Neural progenitor cell (in vitro differentiated cells): ENCODE measurements at places on chromosomes 4 and X.
A peak's percentile ranks its signal among the peaks of the same experiment; 100 is the strongest.

DNA sequence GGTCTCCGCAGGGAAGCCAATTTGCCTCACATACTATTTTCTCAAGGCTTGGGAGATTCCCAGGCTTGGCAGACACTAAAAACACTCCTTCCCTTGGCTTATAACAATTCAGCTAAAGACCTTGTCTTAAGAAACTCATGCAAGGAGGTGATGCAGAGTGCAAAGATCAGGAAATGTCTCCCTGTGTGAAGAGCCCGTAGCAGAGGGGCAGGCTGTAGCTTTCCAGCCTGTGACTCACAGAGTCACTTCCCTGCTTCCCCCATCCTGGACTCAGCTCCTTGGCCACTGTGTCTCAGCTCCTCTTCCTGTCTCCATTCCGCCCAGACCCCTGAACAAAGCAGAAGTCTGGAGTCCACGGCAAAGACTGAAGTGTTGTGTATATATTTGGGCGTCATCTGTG lies 56.1 kb downstream of the KDR start:
- DNase-seq = no peak

DNA sequence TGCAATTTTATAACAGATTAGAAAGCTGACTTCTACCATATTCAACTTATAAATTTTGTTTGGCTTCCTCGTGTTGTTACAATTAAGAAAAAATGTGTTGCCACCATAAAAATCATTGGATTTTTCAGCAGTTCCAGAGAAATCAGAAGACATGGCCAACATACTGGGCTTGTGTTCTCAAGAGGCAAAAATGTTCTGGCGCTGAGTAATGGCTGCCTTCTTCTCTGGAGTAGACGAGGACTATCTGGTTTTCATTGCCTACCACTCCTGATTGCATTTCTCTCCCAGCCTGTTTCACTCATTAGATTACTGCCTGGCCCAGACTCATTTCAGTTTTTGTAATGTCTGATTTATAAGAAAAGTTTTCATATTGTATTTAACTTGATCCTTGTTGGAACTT lies 122.3 kb downstream of the ARHGAP10 start:
- DNase-seq = no peak

DNA sequence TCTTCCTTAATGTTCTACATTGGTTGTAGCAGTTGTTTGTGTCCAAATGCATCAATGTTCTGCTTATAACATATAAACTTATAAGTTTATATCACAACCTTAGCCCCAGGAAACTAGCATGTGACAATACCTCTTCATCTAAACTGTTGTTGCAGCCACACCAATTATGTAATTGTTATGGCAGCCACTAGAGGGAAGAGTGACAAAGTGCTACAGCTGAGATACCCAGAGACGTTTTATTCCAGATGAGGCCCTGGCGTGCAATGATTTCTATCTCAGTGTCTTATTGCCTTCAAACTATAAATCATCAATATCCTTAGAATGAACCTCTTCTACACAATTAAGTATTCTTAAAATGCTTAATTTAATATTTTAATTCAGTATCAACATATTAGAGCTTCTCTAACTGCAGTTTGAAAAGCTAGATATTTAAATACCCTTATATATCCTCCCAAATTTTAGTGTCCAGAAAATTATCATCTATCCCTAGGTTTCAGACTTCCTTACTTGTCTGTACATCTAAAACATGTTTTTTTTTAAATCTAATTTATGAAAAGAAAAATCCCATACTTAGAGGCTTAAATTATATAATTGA lies 171.6 kb downstream of the PCDH10 start:
- DNase-seq = peak; percentile 62

DNA sequence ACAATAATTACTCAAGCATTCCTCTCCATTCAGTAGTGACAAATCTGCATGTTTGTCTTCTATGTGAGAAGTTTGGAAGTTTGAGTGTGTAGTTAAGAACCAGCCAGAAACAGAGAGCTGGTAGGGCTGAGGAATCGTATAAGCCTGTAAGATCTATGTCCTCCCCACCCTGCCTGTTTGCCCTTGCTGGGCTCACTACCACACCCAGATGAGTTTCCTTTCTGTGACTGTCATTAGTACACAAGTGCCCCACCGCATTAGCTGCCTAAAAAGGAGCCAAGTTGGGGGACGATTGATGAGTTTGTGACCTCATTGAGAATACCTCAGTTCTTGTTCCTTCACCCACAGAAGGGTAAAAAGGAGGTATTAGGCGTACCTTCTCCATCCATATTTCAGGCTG lies 28.3 kb downstream of the DOCK11 start:
- no peak for DNase-seq

- DNase-seq = no peak
These were observed 127.1 kb downstream of the PJA1 start for GRCh38 chrX:69038188-69038587.

GRCh38 chr4:27005501-27005900 lies 144.9 kb downstream of the STIM2 start:
- no peak for DNase-seq

- no peak for DNase-seq
These were observed 71.4 kb upstream of the TTC29 start for GRCh38 chr4:147017081-147017480.

DNA sequence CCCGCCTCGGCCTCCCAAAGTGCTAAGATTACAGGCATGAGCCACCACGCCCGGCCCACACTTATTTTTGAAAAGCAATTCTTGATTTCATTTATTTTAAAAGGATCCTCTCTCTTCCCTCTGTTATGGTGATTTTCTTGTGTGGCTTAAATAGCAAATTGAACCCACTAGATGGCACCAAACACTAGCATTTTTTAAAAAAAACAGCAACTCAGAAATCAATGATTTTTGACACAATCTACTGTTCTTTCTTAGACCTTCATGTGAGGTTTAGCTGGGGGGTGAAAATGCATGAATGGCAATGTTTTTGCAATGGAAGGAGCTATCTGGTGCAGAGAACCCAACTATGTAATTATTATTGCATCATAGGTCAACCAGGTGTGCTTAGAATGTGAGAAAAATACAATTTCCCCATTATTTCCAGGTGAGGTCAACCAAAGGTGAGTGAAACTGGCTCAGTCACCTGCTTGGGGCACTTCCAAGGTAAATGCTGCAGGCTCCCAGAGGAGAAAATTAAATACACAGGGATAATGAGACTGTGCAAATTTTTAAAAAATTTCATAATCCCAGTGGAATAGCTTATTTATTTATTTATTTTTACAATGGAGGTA lies 226.7 kb upstream of the PRKX start:
- DNase-seq = peak; percentile 41

GRCh38 chr4:81571105-81571504 lies 99.4 kb upstream of the RASGEF1B start:
- no peak for DNase-seq

DNA sequence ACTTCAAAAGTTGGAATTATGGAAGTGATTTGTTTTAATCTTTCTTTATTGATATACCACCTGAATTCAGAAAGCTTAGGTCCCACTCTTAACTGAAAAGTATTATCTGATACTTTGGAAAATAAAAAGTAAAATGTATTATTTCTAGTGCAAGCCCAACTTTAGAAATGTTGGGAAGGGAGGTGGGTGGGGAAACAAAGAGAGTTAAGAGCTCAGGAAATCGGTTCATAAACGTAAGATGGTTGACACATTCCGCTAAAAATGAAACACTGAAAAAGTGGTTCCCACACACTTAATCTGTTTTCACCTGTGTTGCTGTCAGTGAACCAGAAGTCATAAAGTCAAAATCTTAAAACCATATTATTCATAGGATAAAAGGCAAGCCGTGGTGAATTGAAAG lies 237.4 kb downstream of the BANK1 start:
- DNase-seq = no peak

GRCh38 chr4:189773909-189774308 lies 166.8 kb upstream of the FRG1 start:
- peak; percentile 19 for DNase-seq

DNA sequence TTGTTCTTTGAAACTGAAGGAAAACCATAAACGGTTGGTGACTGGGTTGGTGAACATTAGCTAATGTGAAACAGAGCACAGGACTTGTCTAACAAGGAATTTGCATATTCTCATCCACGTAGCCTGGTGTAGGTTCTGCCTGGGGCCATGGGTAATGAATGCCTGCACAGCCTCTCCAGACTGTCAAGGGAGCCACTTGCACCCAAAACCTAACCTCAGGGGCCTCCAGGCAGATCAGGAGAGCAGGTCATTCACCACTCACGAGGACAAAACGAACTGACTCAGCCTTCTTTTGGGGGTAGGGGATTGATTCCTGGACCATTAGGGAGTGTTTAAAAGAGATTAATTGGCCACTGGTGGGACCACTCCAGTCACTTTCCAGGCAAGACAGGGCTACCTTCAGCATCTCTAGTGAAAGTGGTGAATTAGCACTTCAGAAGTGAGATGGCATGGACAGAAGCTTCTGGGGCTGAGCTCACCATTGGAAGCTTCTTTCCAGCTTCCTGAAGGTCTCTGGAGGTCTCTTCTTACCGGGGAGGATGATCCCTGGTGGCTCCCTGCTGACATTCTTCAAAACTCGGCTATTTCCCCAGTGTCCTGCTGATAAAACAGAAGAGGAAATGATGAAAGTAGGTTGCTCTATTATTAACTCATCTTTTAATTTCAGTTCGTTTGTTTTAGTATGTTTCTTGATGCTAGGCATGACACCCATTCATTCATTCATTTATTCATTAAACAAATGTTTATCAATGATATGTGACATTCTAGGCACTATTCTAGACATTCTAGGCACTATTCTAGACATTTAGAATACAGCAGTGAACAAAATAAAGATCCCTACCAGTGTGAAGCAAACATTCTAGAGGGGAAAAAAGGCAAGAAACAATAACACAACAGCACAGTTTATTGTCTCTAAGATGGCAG lies 104.5 kb upstream of the LNX1 start:
- no peak for DNase-seq

DNA sequence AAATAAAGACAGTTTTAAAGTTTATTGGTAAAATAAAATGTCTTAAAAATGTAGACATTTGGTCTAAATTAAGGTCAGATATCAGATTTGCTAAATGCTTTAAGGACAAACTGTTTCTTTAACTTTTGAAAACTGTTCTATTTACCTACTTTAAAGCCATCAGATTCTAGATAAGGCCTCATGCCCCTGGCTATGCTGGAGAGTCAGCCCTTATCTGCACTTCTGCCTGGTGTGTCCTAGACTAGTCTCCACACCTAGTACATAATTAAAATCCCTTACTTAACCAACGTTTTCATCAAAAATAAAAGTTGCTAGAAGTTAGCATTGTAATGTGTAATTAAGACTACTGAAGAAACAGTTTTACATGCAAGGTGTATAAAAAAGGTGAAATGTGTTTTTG lies 25.6 kb downstream of the HSD17B11 start:
- no peak for DNase-seq

DNA sequence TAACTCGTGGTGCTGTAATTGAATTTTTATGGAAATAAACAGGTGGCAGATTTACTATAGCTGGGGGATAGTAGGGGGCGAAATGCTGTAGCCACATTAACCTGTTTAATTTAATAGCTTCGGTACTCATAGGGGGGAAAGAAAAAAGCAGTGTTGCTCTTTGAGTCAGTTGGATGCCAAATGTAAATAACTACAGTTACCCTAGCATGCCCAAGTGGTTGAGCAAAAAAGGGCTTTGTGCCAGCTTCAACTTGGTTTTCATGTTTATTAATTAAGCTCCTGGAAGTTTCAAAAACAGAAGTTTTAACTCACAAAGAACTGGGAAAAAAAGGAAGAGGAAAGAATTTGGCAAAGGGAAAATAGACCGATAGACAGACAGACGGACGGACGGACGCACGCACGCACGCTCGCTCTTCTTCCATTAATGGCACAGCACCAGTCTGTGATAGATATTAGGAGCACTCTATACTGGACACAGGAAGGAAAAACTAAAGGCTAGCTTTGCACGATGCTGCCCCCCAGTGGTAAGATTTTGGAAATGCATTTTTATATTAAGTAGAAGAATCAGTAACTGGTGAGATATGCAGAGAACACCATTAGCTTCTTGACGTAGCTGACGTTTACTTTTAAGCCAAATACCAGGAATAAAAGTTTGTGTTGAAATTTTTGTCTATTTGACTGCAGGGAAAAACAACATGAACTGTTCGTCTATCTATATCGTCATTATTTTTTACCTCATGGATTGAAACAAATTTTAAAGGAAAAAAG lies 151.8 kb downstream of the SLC7A11 start:
- peak; percentile 62 for DNase-seq

DNA sequence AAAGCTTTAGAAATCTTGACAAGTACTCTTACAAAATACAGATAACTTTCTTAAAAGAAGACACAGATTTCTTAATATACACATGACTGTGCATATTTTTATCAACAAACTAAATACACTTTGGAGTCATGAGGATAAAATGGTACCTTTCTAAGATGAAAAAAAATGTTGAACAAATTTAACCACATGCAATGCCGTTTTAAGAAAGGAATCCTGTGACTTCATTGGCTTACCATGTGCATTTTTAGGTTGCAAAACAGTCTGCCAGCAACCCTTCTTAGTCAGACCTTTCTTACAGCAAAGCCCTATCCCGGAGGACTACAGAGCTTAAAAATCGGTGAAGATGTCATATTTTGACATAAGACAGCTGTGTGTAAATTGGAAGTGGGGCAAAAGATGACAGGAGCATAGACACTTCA lies 51.7 kb downstream of the GASK1B start:
- no peak for DNase-seq

DNA sequence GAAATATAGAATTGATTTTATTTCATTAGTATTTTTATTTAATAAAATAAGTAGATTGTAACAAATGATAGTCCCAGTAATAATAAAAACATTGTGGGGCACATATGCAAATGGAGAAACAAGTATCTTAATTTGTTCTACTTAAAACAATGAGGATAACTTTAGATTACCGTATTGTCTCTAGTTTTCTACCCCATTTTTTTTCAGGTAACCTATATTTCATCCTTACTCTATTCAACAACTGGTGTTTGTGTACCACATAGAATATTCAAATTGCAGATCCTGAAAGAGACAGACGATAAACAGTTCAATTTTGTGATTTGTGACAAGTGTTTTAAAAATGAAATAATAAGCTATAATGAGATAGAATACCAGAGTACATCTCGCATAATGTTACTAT lies 671.8 kb downstream of the GALNTL6 start:
- no peak for DNase-seq

- DNase-seq = peak; percentile 51
These were observed 4.2 kb upstream of the PDHA2 start for GRCh38 chr4:95835672-95836071.

- no peak for DNase-seq
These were observed 75.6 kb downstream of the NPY1R start for GRCh38 chr4:163256680-163257343.

GRCh38 chrX:151704041-151704663 lies 8.9 kb downstream of the PRRG3 start:
- no peak for DNase-seq

DNA sequence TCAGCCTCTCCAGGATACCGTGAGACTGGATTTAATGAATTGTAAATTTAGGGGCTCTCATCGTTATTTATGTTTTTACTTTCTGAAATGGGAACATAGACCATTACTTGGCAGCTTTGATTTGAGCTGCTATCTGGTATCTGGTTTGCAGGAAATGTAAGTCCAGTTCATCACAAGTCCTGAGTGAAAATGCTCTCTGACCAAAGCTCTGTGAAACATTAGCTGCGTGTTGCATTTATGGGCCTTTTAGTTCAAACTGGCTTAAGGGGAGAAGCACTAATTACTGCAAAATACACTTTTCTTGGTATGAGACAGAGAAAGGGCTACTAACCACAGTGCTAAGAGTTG lies 420 bp downstream of the CC2D2A start:
- no peak for DNase-seq

GRCh38 chrX:31609130-31609529 lies 537.3 kb upstream of the FTHL17 start:
- DNase-seq = no peak

- DNase-seq = no peak
These were observed 177.5 kb downstream of the DCLK2 start for GRCh38 chr4:150255610-150256224.

GRCh38 chrX:149827254-149827653 lies 45.5 kb downstream of the MAGEA9 start:
- DNase-seq = no peak
